CD8-positive, alpha-beta memory T cell (primary cell): ENCODE measurements at places on chromosomes 3 and 15.

GRCh38 chr3:16396202-16396601 lies 117.3 kb downstream of the RFTN1 start:
- no peak for DNase-seq
- H3K36me3 ChIP-seq = no peaks in the 10 kb centered on the region
- no peaks in the 10 kb centered on the region for H3K27me3 ChIP-seq
- H3K27ac ChIP-seq = no peak overlapping the region

GRCh38 chr3:99505200-99505599 lies 133.2 kb upstream of the COL8A1 start:
- H3K27me3 ChIP-seq = no peaks in the 10 kb centered on the region
- H3K4me3 ChIP-seq = no peak overlapping the region
- no peak overlapping the region for H3K27ac ChIP-seq
- no peak for DNase-seq

GRCh38 chr3:148175214-148175613 lies 522.5 kb upstream of the AGTR1 start:
- no peaks in the 10 kb centered on the region for H3K4me1 ChIP-seq
- no peak overlapping the region for H3K27ac ChIP-seq
- H3K36me3 ChIP-seq = no peaks in the 10 kb centered on the region

- no peaks in the 10 kb centered on the region for H3K4me1 ChIP-seq
- H3K4me3 ChIP-seq = no peak overlapping the region
- no peaks in the 10 kb centered on the region for H3K27me3 ChIP-seq
- no peaks in the 10 kb centered on the region for H3K36me3 ChIP-seq
- H3K27ac ChIP-seq = no peak overlapping the region
Observed at GRCh38 chr3:48394391-48394790, 22.4 kb downstream of the FBXW12 start.

DNA sequence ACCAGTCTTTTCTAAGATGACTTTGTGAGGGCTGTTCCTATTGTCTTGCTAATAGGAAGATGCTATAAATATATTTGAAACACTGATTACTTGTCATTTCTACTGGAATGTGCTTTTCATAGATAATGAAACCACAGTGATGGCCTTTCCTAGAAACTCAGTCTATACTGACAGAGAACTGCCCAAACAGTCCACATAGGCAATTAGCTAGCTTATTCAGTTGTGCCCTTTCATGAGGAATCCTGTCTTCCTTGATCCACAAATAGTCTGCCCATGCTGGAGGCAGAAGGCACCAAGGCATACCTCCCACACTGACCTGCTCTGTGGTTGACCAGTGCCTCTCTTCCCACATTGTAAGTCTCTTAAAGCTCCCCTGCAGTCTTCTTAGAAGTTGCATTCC lies 135.9 kb downstream of the CMSS1 start:
- no peaks in the 10 kb centered on the region for H3K27me3 ChIP-seq
- H3K36me3 ChIP-seq = no peaks in the 10 kb centered on the region
- no peak for DNase-seq
- H3K27ac ChIP-seq = no peak overlapping the region
- no peaks in the 10 kb centered on the region for H3K4me1 ChIP-seq
- H3K4me3 ChIP-seq = no peak overlapping the region

GRCh38 chr3:99324636-99325203 lies 313.7 kb upstream of the COL8A1 start:
- no peaks in the 10 kb centered on the region for H3K27me3 ChIP-seq
- no peak overlapping the region for H3K27ac ChIP-seq
- DNase-seq = no peak
- no peak overlapping the region for H3K4me3 ChIP-seq
- no peaks in the 10 kb centered on the region for H3K4me1 ChIP-seq

GRCh38 chr3:80771085-80771484 lies 990.4 kb downstream of the GBE1 start:
- DNase-seq = no peak
- no peaks in the 10 kb centered on the region for H3K36me3 ChIP-seq
- peak overlapping the region; percentile 38 for H3K27ac ChIP-seq
- H3K27me3 ChIP-seq = no peaks in the 10 kb centered on the region
- H3K4me3 ChIP-seq = no peak overlapping the region

GRCh38 chr3:179020112-179020511 lies 51.5 kb downstream of the ZMAT3 start:
- no peak overlapping the region for H3K27ac ChIP-seq
- peaks cover 14% of the 10 kb centered on the region for H3K4me1 ChIP-seq
- H3K36me3 ChIP-seq = no peaks in the 10 kb centered on the region
- no peak overlapping the region for H3K4me3 ChIP-seq
- DNase-seq = no peak
- H3K27me3 ChIP-seq = no peaks in the 10 kb centered on the region

DNA sequence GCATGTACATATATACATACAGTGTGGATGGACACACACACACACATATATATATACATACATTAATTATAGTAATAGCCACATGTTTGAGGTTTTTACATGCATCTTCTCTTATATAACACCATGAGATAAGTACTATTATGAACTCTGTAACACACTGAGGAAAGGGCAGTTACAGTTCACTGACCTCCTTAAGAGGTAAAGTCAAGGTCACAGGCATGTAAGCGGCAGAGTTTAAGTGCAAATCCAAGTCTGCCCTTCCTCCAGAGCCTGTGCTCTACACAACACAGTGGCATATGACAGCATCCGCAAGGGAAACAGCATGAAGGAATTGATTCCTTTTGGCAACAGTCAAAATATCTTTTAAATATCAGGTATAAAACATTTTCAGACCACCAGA lies 26.4 kb downstream of the FHIT start:
- no peak overlapping the region for H3K4me3 ChIP-seq
- no peaks in the 10 kb centered on the region for H3K36me3 ChIP-seq
- no peaks in the 10 kb centered on the region for H3K27me3 ChIP-seq
- H3K4me1 ChIP-seq = no peaks in the 10 kb centered on the region
- H3K27ac ChIP-seq = no peak overlapping the region

- peaks cover 4% of the 10 kb centered on the region for H3K36me3 ChIP-seq
- no peak overlapping the region for H3K4me3 ChIP-seq
- no peak overlapping the region for H3K27ac ChIP-seq
- no peaks in the 10 kb centered on the region for H3K4me1 ChIP-seq
- DNase-seq = no peak
Observed at GRCh38 chr3:11567516-11568467, 75.9 kb downstream of the VGLL4 start.

- no peak overlapping the region for H3K4me3 ChIP-seq
- no peak for DNase-seq
- H3K27ac ChIP-seq = no peak overlapping the region
- H3K4me1 ChIP-seq = no peaks in the 10 kb centered on the region
- no peaks in the 10 kb centered on the region for H3K27me3 ChIP-seq
- no peaks in the 10 kb centered on the region for H3K36me3 ChIP-seq
Observed at GRCh38 chr3:139434764-139435307, 41.5 kb downstream of the RBP2 start.

DNA sequence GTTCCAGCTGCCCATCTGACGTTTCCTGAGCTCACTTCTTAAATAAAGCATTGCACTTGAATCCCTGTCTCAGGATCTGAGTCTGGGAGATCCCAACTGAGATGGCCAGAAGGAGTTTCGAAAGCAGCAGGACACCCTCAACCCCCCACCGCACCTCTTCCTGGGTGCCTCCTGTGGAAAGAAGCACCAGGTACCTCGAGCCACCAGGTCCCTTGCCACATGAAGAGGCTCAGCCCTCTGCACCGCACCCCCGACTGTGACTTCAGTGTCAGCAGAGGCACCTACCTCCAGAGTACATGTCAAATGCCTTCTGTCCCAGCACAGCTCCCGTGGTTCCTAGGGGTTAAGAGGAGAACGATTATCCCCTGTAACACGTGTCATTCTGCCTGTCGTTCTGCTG lies 26.7 kb downstream of the FAM3D start:
- no peak for DNase-seq
- no peak overlapping the region for H3K4me3 ChIP-seq
- no peak overlapping the region for H3K27ac ChIP-seq
- no peaks in the 10 kb centered on the region for H3K36me3 ChIP-seq
- no peaks in the 10 kb centered on the region for H3K27me3 ChIP-seq
- H3K4me1 ChIP-seq = no peaks in the 10 kb centered on the region

GRCh38 chr15:78394981-78395616 lies 42.9 kb upstream of the IREB2 start:
- H3K36me3 ChIP-seq = no peaks in the 10 kb centered on the region
- H3K4me1 ChIP-seq = no peaks in the 10 kb centered on the region
- no peaks in the 10 kb centered on the region for H3K27me3 ChIP-seq
- no peak overlapping the region for H3K4me3 ChIP-seq

DNA sequence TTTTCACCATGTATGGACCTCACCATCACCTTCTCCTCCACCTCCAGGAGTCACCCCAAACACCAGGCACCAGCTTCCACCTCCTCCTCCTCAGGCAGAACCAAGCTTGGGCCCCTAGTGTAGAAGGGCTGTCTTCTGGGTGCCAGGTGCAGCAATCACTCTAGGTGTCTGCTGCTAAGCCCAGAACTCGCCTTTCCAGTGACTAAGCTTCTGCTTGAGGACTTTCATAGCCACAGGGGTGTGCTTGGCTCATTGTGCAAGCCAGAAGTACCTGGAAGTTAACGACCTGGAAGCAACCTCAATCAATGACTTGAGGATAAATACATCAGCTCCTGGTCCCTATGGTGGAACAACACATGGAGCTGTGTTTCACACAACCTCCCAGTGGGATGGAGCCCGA lies 49.8 kb upstream of the PXYLP1 start:
- H3K4me1 ChIP-seq = no peaks in the 10 kb centered on the region
- H3K4me3 ChIP-seq = no peak overlapping the region
- H3K27me3 ChIP-seq = no peaks in the 10 kb centered on the region
- H3K36me3 ChIP-seq = no peaks in the 10 kb centered on the region
- no peak overlapping the region for H3K27ac ChIP-seq

DNA sequence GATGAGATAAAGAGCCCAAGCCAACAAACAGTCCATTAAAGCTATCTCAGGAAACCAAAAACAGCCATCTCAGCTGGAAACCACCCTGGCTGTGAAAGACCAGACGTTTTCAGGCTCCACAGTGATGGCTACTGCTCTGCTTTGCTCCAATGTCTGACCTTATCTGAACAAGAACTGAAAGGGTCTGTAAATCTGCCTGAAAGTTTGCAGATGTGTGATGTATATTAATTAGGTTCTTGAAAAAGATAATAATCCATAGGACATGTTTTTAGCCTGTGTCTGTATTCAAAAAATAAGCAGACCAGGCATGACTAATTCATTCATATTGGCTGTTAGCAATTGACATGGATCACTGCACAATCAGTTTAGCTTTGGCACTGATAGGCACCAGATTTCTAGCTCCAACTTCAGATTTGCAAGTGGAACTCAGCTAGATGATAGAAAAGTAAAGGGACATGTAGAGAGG lies 611.4 kb upstream of the NAALADL2 start:
- no peak for DNase-seq
- H3K36me3 ChIP-seq = no peaks in the 10 kb centered on the region
- no peak overlapping the region for H3K4me3 ChIP-seq
- no peaks in the 10 kb centered on the region for H3K27me3 ChIP-seq
- H3K27ac ChIP-seq = no peak overlapping the region

- H3K4me3 ChIP-seq = no peak overlapping the region
- H3K4me1 ChIP-seq = no peaks in the 10 kb centered on the region
- no peaks in the 10 kb centered on the region for H3K27me3 ChIP-seq
Observed at GRCh38 chr3:130787422-130788068, 40.9 kb upstream of the PIK3R4 start.

GRCh38 chr15:48510976-48511375 lies 134.5 kb downstream of the FBN1 start:
- no peak for DNase-seq
- no peaks in the 10 kb centered on the region for H3K36me3 ChIP-seq
- no peaks in the 10 kb centered on the region for H3K4me1 ChIP-seq

DNA sequence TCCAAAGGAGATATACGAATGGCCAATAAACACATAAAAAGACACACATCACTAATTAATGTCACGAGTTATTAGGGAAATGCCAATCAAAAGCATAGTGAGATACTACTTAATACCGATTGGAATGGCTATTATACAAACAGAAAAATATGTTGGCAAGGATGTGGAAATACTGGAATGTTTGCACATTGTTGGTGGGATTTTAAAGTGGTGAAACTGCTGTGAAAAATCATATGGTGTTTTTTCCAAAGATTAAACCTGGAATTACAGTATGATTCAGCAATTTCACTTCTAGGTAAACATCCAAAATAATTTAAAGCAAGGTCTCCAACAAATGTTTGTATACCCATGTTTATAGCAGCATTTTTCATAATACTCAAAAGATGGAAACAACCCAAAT lies 765.5 kb downstream of the VGLL3 start:
- H3K27me3 ChIP-seq = no peaks in the 10 kb centered on the region
- H3K4me3 ChIP-seq = no peak overlapping the region
- H3K4me1 ChIP-seq = no peaks in the 10 kb centered on the region

- no peak overlapping the region for H3K4me3 ChIP-seq
- no peaks in the 10 kb centered on the region for H3K27me3 ChIP-seq
- no peaks in the 10 kb centered on the region for H3K36me3 ChIP-seq
- no peak overlapping the region for H3K27ac ChIP-seq
- H3K4me1 ChIP-seq = no peaks in the 10 kb centered on the region
Observed at GRCh38 chr15:35115155-35115725, 30.1 kb upstream of the NANOGP8 start.

DNA sequence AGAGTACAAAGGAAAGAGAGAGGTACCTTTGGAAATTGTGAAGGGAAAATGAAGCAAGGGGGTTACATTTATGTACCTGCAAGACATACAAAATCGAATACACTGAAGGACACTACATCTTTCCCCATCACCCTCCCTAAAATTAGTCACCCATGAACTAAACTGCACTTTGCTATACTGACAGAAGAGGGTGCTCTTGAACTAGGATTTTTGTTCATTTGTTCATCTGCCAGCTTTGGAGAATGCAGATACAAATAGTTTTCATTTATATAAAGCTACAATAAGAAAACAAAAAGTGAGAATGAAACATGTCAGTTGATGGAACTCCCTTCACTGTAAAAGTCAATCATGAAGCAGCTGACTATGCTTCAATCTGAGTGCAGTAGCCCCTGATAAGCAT lies 55.7 kb downstream of the PCCB start:
- no peak overlapping the region for H3K27ac ChIP-seq
- no peak overlapping the region for H3K4me3 ChIP-seq
- no peak for DNase-seq
- no peaks in the 10 kb centered on the region for H3K27me3 ChIP-seq
- H3K4me1 ChIP-seq = no peaks in the 10 kb centered on the region

DNA sequence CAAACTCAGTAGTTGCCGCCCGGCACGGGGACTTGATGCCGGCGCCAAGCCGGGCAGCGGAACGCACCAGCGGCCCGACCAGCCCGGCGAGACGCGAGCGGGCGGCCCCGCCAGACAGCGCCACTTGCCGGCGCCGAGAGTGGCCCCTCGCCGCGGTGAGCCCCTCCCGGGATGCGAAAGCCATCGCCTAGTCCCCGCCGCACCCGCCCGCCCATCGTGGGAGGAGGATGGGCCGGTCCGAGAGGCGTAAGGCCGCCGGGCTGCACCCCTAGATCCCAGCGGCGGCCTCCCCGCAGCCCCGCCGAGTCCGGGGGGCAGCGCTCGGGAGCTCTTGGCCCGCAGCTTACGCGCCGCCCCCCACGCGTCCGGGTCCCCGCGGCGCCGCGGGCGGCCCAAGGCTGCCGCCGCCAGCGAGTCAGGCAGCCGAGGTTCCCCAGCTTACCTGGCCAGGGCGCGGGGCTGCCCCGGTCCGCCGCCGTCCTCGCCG lies 609 bp downstream of the GOLGA8A start:
- H3K4me3 ChIP-seq = peak overlapping the region; percentile 56
- peak overlapping the region; percentile 38 for H3K27ac ChIP-seq
- peak; percentile 44 for DNase-seq
- peaks cover 12% of the 10 kb centered on the region for H3K4me1 ChIP-seq

- peak overlapping the region; percentile 55 for H3K27ac ChIP-seq
- peaks cover 21% of the 10 kb centered on the region for H3K4me1 ChIP-seq
- DNase-seq = peak; percentile 13
- no peaks in the 10 kb centered on the region for H3K36me3 ChIP-seq
- H3K27me3 ChIP-seq = no peaks in the 10 kb centered on the region
Observed at GRCh38 chr3:38454178-38454883, 641 bp downstream of the ACVR2B start.
